ENCODE measurements at places on chromosomes 6 and 20.

DNA sequence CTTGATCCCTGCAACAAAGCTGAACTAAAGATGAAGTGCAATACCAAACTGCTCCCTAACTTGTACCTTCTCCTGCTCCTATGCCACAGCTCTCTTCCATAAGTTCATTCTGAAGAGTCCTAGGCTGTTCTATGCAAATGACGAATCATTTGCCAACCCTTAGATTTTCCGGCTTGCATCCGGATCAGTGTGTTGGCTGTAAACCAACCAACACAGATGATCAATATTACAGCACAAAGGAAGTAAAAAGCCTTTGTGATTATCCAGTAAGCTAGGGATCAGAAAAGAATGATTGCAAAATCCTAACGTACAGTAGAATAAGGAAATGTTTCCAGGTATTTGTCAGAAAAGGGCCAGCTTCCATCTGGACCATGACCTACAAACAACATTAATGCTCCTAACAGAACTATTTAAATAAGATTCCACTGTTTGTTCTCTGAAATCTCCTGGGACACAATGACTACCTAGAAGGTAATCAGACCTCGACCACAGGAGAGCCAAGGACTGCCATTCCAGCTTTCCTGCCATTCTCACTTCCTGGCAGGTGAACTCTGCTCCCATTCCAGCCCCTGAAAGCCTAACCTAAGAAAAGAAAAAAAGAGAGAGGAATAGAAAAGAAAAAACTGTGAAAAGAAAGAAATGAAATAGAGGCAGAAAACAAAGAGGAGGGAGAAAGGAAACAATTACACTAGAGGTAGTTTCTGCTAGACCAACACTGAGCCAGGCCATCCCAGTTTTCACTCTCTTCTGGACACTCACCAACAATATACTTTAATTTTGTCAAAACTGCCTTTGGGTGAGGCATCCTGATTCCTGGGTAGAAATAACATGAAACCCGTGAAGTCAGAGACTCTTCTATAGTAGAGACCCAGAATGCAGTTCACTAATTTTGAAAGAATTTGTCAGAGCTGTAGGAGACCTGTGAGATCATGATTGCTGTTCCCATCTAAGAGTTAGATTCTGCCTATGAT, 19.7 kb downstream of the GMDS start:
- no peak for DNase-seq

DNA sequence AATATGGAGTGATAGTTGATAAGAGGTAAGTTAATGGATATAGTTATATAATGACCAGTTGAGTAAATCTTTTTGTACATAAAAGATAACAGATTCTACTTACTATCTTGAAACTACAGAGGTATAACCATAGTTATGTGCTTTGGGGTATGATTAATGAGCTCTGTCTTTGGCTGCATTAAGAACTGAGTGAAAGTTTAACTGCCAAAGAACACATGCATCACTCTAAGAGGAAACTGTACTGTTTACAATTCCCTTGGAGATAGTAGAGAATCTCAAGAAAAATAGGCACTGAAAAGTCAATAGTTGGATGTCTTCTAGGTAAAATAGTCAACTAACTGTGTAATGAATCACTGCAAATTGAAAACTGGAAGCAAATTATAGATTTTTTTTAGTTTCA, 1129.5 kb downstream of the EPHA7 start:
- DNase-seq = no peak

- DNase-seq = no peak
Observed at GRCh38 chr20:22491194-22491505, 93.2 kb downstream of the FOXA2 start.

GRCh38 chr6:167856999-167857660, 30.4 kb downstream of the AFDN start:
- DNase-seq = no peak

- DNase-seq = no peak
Observed at GRCh38 chr6:130574146-130574545, 208.3 kb downstream of the TMEM200A start.

- no peak for DNase-seq
Observed at GRCh38 chr20:25675161-25675560, 21.5 kb downstream of the ZNF337 start.

DNA sequence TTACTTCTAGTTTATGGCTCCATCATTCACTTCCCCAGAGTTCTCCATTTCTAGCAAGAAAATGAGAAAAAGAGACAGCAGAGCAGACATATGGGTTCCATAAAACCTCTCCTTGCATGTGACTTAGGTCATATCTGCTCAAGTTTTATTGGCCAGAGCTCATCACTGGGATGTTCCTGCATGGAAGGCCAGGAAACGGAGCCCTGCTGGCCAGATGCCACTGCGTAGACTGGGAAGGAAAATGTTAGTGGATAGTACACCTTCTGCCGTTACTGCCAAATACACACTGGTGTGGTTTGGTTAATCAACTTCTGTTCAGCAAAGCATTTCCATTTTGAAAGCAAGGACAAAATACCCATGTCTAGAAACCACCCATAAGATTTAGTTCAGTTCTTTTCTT, 220.6 kb upstream of the TSHZ2 start:
- no peak for DNase-seq

DNA sequence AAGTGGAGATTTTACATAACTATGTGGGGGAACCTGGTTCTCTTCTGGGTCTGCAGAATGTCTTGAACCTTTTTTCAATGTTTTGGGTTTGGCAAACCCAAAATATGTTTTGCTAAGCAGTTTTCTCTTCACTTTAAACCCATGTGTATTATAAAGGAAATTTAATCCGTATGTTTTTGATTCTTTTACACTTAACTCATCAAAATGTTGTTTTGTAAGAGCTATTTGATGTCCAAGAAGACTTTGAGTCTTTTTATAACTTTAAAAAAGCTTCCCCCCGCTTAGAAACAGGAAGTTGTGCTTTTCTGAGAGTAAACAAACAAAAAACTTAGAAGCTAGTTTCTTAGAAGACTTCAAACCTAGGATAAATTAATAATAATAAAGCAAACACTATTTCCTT, 81.9 kb upstream of the CEP162 start:
- no peak for DNase-seq

DNA sequence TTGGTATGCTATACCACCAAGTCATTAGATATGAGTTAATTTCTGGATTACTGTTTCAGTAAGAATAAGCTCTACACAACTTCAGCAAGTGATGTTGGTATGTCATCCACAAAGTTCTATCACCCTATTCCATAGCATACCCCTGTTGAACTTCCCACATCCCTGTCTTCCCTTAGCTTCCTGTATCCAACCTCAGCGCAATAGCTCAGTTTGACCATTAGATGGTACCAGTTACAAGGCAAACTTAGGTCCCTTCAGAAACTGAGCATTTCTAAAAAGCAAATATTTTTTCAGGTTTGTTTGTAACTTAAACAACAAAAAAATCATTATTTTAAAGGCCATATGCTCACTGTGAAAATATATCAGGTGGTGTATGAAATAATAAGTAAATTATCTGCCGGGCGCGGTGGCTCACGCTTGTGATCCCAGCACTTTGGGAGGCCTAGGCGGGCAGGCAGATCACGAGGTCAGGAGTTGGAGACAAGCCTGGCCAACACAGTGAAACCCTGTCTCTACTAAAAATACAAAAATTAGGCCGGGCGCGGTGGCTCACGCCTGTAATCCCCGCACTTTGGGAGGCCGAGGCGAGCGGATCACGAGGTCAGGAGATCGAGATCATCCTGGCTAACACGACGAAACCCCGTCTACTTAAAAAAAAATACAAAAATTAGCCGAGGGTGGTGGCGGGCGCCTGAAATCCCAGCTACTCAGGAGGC, 8.8 kb upstream of the MOG start:
- no peak for DNase-seq

GRCh38 chr6:17159240-17159639, 57.4 kb downstream of the STMND1 start:
- no peak for DNase-seq

GRCh38 chr6:135390458-135390857, 107.1 kb downstream of the AHI1 start:
- no peak for DNase-seq

GRCh38 chr20:49694450-49695071, 19.1 kb downstream of the B4GALT5 start:
- DNase-seq = no peak

DNA sequence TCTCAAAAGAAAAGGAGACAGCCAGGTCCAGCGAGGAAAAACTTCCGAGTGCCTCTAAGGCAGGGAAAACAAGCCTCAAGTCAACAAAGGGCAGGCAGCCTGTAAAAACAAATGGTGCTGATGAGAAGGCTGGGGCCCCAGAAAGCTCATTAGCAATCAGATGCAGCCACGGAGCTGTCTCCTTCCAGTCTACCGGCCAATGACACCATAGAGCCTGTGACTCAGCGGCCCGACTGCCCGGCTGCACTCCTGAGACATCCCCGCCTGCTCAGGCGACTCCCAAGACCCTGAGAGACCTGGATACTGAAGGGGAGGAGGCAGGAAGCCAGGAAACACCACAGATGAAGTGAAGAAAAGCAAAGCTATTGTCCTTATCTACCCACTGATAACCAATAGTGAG, 120.1 kb upstream of the HDDC2 start:
- DNase-seq = no peak
